ENCODE measurements at places on chromosomes 12 and 14.

DNA sequence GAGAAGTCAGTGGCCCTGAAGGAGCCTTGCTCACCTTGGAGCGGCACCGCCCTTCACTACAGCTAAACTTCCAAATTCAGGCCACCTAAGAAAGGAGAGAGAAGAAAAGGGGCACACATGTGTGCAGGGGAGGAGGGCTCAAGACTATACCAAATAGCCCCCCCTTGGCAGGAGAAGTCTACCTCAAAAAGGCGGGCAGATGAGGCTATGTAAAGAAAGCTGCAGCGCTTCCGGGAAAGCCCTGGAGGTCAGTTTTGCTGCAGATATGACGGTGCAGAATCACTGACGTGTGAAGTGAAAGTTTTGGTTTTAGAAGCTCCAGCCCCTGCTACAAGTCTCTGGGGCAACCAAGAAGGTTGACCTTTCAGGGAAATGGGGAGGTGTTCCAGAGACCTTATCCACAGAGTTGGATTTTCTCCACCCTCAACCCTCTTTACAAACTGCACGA, 48.2 kb upstream of the PNMA1 start:
- no peak for DNase-seq

- no peak for DNase-seq
Observed at GRCh38 chr12:52149182-52149641, 42.6 kb downstream of the KRT80 start.

DNA sequence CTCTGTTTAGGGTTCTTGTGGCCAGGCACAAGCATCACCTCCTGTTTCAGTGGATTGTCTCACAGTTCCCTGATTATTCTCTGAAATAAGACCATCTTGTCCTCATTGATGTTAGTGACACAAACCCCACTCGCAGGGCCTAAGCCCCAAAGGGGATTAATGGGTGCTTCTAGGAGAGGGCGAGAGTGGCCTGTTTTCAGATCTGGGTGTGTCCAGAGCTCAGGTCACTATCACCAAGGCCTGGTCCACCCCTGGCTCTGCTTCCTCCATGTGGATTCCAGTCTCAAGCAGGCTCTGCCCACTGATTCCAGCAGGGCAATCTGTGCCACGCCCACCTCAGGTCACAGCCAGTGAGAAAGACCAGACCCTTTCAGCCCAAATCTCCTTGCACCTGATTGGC, 361.9 kb downstream of the ADGRD1 start:
- DNase-seq: no peak

GRCh38 chr12:11664101-11664500, 14.6 kb downstream of the ETV6 start:
- no peak for DNase-seq

GRCh38 chr12:26848156-26848825, 15.3 kb upstream of the ITPR2 start:
- DNase-seq: no peak

DNA sequence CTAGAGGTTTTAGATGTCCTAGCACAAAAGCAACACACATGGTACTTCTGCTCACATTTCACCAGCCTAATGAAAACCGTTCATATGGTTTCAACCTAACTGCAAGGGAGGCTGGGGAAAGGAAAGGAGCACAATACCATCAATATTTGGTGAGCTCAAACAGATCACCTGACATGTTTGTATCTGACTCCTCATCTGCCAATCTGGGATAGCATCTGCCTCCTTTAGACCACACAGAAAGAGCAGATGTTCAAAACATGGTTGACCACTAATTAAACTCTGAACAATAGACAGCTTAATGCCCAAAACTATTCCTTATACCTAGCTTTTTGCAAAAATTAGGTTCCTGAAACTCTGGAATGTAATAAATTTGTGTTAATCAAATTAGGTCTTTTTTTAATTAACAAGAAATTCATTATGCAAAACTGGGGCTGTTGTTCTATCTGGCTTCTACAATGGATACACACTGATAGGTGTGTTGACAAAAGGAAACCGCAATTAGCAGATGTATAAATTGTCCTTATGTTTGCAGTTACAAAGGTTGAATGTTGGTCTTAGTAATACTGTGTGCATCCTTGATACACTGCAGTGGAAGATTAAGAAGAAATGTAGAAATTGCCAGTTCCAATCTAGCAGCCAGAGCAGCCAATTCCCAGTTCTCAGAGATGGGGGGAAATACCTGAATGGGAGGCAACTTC, 89.3 kb downstream of the DUSP6 start:
- DNase-seq: no peak

DNA sequence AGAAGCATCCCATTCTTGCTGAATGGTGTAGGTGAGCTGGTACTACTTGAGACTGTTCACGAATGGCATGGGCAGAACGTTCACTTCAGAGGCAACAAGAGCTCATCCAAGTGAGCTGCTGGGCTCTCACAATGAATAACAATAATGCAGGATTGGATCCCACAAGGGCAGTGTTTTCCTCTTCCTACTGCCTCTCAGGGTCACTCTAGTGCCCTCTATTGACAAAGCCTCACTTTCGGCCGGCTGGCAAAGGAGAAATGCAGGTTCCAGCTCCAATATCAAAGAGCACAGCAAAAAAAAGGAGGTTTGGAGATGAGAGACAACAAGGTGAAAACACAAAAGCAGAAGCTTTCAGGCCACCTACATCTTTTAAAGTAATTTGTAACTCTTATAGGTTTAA, 74.6 kb upstream of the MYF6 start:
- DNase-seq: no peak

- no peak for DNase-seq
Observed at GRCh38 chr12:32049956-32050355, 56.7 kb upstream of the BICD1 start.

- DNase-seq: no peak
Observed at GRCh38 chr14:64234877-64235651, 59.1 kb downstream of the ESR2 start.

DNA sequence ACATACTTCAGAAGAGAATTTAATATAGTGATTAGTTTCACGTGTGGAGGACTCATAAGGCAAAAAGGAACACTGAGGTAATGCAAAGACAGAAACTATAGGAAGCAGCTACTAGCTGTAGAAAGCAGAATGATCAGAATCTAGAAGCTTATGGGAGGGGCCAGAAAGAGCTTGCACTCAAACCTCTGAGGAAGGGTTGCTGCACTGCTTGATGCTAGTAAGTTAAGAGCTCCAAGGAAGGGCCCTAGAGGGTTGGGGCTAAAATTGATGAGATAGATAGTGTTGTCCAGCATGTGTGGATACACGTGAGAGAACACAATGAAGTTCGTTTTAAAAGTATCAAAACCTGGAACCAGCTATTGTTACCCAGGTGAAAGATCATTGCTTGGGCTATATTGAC, 311.1 kb downstream of the SLC6A15 start:
- no peak for DNase-seq

DNA sequence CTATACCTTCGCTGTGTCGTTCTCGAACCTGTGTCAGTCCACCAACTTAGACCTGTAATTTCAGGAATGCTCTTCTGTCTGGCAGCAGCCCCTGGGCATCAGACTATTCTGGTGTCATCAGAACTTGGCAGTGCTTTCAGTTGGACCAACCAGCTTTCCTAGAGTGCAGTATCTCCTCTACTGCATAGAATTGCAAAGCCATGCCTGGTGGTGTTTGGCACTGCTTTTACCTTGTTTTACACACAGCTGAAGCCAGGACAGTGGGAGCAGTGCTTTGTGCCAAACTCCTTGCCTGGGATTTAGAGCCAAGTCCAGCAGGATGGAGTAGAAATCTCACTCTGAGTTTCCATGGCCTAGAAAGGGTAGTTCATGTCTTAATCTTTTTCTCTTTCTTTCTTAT, 1.5 kb downstream of the FLVCR2 start:
- no peak for DNase-seq

DNA sequence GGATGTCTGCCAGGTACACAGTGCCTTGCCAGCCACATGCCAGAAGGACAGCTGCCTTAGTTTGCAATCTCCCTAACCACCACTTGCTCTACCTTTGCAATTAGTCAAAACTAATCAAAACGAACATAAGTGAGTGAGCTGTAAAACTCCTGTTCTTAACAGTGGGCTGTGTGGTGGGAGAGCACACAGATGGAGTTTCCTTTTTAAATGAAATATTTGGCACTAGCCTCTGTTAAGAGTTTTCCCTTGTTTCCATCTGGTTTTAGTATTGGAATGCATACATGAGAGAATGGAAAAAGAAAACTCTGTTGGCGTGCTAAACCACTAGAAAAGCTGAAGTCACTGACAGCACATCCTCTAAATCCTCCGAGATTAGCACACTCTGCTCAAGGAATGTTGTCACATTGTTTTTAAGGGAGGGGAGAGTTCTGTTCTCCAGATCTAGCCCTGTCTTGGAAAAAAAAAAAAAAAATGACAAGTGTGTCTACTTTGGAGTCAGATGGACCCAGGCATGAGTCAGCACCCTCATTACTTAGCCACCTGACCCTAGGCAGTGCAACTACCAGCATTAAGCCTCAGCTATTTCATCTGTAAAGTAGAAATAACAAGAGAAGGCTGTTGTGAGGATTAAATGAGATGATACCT, 83.9 kb downstream of the STXBP6 start:
- no peak for DNase-seq

DNA sequence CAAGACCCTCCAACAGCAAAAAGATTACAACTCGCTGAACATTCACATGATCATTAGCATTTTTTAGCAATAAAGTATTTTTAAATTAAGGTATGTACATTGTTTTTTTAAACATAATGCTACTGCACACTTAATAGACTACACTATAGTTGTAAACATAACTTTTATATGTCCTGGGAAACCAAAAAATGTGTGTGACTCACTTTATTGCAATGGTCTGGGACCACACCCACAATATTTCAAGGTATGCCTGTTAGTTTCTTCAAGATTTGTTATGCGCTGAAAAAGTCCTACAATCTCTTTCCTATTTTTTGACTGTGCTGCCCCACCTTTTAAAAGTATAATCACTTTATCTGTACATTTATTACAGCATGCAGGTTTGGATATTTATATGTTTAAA, 30.4 kb upstream of the PCNX4 start:
- no peak for DNase-seq

DNA sequence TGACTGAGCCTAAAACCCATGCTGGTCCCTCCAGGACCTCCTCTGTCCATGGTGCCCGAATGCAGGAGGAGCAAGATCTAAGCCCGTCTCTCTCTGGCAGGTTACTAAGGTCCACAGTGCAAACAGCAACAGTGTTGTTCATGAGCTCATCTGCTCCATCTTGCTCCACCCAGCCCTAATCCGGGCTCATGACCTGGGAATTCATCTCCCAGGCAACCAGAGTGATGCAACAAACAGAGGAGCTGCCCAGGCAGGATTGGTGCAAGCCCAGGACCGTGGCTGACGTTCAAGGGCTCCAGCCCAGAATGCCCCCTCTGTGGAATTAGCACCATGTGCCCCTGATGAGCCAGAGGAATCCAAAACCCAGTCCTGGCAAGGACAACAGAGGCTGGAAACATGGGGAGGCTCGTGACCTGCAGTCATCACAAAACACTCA, 29.9 kb downstream of the HSPB8 start:
- no peak for DNase-seq

DNA sequence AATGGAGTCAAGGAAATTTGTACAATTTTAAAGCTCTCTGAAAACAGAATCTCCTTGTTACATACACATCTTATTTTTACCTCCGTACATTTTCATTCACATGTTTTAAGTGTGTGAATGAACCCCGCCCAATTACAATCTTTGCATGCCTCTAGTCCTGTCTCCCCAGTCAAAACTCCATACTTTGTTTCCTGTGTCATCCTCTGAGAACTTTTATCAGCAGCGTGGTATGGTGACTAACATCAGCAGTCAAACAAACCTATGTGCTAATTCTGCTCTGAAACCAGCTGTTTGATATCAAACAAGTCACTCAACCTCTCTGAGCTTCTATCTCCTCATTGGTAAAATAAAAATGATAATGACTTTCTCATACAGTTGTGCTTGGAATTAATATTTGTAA, 15.8 kb upstream of the ERGIC2 start:
- no peak for DNase-seq

DNA sequence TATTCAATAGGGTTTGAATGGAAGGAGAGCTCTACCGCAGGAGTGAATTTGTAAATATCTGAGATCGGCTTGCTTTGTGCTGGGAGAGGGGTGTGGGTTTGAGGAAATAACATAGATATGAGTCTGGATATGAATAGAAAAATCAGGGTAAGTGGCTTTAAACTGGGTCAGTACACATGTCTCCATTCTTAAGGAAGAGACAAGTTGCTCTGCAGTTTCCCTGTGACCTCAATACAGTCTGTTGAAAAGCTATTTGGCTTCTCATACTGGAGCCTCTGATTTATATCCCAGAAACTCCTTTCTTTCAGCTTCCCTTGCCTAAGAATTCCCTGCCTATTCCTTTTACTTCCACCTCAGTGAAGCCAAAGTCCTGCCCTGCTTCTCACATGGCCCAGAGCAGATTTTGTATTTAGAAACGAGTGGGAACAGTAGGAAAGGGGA, 153.5 kb upstream of the ATF7IP start:
- DNase-seq: no peak

GRCh38 chr14:56868660-56869059, 58.4 kb upstream of the OTX2 start:
- no peak for DNase-seq

GRCh38 chr12:92739113-92739512, 36.3 kb downstream of the PLEKHG7 start:
- DNase-seq: no peak

DNA sequence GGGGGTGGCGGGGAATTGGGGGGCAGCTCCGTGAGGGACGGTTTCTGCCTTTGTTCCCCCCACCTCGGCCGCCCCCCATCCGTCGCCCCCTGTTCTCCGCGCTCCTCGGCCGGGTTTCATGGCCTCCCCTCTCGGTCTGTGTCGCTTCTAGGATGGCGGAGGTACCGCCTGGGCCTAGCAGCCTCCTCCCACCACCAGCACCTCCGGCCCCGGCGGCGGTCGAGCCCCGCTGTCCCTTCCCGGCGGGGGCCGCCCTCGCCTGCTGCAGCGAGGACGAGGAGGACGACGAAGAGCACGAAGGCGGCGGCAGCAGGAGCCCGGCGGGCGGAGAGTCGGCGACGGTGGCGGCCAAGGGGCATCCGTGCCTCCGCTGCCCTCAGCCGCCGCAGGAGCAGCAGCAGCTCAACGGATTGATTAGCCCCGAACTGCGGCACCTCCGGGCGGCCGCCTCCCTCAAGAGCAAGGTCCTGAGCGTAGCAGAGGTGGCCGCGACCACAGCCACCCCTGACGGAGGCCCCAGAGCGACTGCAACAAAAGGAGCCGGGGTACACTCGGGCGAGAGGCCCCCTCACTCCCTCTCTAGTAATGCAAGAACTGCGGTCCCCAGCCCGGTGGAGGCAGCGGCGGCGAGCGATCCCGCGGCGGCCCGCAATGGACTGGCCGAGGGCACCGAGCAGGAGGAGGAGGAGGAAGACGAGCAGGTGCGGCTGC, 575 bp downstream of the NAA30 start:
- no peak for DNase-seq

- DNase-seq: no peak
Observed at GRCh38 chr12:68888243-68888642, 44.7 kb downstream of the CPM start.

DNA sequence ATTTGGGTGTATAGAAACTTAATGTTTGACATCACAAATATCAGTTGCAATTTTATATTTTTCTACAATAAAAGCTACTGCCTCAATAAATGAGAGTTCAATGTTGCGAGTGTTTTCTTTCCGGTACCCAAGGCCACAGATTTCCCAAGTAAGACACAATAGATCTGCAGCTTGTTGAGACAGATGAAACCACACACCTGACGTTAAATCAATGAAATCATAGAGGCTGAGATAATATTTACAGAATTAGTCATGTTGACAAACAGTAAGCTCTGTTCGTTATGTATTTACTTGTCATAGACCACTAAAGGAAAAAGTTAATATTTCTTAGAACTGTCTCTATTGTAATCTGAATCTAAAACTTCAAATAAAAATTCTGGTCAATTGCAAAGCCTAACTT, 49.2 kb upstream of the PTHLH start:
- DNase-seq: no peak

GRCh38 chr14:93068711-93069110, 47.0 kb downstream of the ITPK1 start:
- DNase-seq: no peak
